HCT116 (cell line): ENCODE measurements at places on chromosomes 12 and 14. TPM values are rescaled to one million over a fixed set of nuclear protein-coding genes. Genes with fewer than 3 reads are reported as not detected.

- no peak for DNase-seq
These were observed 52.8 kb upstream of the LRTM2 start for GRCh38 chr12:1767407-1768090.

DNA sequence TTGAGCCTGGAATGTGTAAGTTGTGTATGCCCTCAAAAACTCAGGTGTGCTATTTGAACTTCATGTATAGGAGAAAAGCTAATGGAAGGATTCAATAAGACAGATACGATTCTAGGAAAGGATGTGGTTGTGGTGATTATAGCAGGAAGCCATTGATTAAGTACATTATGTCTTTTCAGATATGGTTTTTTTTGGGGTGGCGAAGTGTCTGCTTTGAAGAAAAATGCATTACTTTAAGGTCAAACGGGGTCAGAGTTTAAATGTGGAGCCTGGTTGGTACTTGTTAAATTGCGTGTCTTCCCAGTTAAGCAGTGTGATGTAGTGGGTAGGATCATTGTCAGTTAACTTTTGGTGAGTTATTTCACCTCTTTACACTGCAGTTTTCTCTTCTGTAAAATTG lies 13.0 kb upstream of the NUP107 start:
- DNase-seq: no peak

Gene DCP1B
- 13.8 TPM for total RNA-seq

Gene SYT1
- 44.9 TPM for total RNA-seq

Gene PMEL
- total RNA-seq: 5.8 TPM
